Activated T-helper 17 cell treated with anti-CD3 and anti-CD28 coated beads, Interleukin-2, amount 50 U/mL, for 72 hours (primary cell): ENCODE measurements at places on chromosomes 6 and 20.

GRCh38 chr6:33694977-33695376 lies 16.5 kb downstream of the UQCC2 start:
- ATAC-seq, result no peak

DNA sequence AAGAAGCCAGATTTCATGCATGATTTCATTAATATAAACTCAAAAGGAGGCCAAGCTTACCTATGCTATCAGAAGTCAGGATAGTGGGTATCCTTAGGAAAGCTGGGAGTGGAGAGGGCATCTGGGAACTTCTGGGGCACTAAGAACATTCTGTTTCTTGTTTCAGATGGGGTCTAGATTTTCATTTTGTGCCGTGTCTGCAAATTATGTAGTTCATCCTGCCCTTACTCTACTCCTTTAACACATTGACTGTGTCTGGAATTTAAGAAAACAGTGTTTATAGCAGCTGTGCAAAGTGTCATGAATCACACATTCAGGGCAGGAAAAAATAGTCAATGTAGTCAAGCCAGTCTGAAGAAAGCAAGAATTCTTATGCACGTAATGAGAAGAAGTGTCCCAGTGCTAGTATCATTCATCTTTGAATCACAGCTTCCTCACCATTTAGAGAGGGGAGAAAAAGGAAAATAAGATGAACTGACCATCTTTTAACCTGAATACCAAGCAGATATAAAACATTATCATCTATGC lies 11.6 kb upstream of the SPTLC3 start:
- ATAC-seq, result no peak

- no peak for ATAC-seq
Measured at GRCh38 chr6:71887006-71887743, 825 bp downstream of the RIMS1 start.

DNA sequence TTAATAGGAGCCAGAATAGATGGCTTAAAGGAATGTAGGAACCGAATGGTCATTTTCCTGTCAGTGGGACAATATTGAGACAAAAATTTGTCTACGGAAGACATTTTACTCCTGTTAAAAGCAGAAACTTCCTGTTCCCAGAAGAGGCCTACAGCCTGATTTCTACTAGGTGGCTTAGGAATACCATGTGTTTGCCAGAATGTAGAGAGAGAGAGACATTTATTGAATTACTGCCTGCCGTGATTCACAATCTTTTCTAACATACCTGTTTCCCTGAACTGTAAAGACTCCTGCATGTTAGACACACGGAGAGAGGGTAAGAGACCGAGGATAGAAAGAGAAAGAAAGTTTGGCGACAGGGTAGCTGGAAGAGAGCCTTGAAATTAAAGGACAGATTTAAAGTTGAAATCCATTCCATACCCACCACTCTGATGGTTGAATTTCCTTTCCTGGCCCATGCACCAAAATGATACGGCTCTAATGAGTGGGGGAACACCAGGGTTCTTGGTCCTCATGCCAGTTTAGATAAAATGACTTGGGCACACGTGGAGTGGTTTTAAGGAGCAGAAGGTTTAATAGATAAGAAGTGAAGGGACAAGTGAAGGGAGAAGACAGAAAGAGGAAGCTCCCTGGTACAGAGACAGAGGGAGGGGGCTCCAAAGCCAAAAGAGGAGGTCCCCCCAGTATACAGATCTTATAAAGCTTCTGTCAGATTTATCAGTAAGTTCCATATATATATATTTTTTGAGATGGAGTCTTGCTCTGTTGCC lies 22.5 kb downstream of the NCOA3 start:
- no peak for ATAC-seq

DNA sequence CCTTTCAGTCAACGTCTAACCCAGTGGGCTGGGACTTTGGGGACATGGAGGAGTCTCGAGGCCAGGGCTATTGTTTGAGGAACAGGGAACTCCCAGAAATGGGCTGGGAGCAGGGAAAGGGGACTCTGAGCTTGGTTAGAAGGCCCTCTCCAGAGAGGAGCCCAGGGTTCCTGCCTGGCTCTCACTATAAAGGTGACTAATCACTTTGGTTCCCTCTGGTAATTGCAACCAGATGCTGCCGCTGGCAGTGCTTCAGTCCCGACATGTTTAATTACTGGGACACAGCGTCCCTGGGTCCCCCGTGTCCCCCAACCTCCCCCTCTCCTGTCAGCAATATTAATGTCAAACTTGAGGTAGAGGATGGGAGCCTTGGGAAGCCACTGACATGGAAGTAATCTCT lies 5.0 kb upstream of the GDF5 start:
- ATAC-seq, result no peak
